ENCODE measurements at places on chromosomes 1 and 21.

GRCh38 chr1:46689356-46689755, 17.7 kb downstream of the TEX38 start:
- DNase-seq = no peak

DNA sequence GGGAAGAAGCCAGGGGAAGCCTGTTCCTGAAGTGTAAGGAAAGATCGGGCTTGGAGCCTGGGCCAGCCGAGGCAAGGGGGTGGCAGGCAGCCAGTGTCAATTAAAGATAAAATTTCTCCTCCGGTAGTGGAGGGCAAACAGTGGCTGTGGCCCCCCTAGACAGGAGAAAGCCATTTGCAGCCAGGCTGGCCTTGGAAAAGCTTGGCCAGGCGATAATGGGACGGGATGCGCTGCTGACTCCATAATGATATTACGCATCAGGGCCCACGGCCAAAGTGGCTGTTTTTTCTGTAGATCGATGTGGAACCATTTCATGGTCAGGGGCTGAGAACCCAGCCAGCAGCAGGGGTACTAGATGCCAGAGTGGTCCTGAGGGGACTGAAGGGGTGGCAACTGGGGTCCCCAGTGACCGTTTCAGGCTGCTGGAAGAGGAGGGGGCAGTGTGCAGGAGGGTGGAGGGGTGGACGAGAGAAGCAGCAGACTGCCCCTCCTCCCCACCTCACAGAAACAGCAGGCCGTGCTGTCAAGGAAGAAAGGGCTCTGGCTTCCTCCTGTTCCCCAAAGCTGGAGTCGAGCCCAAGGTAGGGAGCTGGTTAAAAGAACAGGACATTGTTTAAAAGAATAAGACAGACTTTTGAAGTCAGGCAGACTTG, 25.2 kb downstream of the KCNC4 start:
- DNase-seq = peak; percentile 73

- no peak for DNase-seq
Observed at GRCh38 chr21:29775462-29775861, 164.3 kb downstream of the GRIK1 start.

DNA sequence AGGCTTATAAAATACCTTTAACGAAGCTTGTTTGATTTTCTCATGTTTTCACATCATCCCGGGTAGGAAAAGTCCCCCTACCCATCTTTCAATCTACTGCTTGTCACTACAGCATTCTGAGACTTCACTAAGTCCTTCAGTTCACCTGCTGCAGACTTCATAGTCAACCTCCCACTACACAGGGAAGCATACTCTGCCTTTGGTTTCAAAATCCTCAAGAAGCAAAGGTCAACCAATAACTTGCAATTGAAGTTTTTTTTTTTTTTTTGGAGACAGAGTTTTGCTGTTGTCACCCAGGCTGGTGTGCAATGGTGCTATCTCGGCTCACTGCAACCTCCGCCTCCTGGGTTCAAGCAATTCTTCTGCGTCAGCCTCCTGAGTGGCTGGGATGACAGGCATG, 4.7 kb upstream of the PTPN22 start:
- no peak for DNase-seq

GRCh38 chr1:99707535-99708142, 58.8 kb downstream of the FRRS1 start:
- peak; percentile 15 for DNase-seq

GRCh38 chr1:41598325-41598724, 113.8 kb upstream of the EDN2 start:
- no peak for DNase-seq

GRCh38 chr1:224864006-224864405, 65.5 kb upstream of the DNAH14 start:
- DNase-seq = no peak
